ENCODE measurements at places on chromosomes 16 and 17.

DNA sequence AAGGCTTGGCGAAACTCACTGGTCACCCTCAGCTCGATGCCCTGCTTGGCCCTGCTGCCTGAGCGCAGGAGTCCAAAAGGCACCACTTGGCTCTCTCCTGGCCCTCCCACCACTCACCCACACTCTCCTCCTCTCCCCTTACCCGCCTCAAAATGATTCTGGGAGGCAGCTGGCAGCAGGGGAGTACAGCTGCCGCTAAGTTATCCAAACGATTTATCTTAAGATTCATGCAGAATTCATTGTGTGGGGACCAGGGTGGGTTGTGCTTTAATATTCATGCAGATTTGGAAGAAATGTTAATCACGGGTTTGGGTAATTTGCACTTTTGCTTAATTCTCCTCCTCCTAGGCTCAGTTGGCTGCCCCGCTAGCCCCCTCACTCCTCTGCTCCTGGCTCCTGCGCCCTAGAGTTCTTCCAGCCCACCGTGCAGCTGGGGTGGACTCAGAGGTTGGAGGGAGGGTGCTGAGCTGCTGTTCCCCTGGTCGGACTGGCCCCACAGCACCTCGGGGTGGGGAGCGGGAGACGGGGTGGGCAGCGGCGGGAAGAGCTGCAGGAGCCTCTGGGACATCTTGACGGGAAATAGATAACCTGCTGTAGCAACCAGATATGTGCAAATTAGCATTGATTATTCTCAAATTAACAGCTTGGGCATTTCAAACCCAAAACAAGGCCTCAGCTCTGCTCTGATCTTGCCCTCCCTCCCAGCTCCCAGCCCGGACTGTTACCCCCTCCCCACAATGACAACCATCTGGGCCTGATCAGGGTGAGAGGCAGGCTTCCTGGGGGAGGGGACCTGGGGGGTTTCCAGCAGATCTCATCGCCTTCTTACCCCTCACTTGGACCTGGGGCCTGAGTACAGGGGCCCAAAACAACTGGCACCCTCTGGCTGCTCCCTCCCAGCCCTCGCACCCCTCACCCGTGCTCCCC is 122.6 kb upstream of the RPL38 start:
- DNase-seq = no peak

GRCh38 chr17:50177983-50178834 is 12.4 kb downstream of the SGCA start:
- no peak for DNase-seq

DNA sequence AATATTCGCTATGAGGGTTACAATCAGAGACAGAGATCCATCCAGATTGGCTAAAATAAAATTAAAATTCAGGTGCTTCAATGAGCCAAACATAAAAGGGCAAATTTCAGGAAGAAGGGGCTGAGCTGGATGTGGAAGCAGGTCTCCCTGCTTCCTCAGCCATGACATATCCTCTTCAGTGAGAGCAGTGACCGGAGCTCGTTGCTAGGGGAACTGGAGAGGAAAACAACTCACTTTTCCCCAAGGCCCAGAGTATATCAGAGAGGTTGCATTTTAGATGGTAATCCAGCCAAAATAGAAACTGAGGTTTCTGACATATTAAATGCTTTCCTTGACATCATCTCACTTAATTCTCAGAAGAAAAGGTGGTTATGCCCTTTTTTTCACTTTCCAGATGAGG is 503.5 kb downstream of the HS3ST4 start:
- DNase-seq = no peak

DNA sequence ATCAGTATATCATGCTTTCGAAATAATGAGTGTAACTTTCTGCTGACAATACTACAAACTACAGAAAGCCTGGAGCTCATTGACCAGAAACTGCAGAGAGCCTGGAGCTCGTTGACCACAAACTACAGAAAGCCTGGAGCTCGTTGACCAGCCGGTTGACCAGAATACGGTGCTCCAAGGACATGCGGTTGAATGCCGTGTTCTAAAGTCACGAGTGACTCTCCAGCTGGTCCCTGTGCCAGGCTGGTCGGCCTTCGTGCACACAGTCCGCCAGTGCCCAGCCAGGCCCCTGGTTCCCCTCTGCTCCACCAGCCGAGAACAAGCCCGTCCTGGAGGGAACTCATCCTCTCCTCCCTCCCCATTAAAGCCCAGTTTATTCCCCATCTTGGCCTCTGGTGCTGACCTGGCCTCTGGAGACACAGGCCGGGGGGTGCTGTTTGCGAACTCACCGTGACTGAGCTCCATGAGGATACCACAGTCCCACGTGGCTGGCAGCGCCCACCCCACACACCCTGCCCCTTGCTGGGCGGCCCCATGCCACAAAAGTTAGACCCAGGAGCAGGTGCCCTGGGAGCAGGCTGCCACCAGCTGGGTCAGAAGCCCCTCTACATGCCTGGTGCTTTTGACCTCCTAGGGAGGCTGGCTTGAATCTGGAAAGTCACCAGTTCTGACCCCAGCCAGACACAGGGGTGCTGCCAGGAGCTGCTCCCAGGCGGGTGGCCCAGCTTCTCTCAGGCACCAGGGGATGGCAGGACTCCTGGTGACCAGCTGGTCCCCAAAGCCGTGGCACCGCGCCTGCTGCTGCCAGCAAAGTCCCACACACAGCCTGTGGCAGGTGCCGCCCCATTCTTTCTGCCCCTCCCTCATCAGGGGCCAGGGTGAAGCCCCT is 15.5 kb upstream of the CDH15 start:
- no peak for DNase-seq

DNA sequence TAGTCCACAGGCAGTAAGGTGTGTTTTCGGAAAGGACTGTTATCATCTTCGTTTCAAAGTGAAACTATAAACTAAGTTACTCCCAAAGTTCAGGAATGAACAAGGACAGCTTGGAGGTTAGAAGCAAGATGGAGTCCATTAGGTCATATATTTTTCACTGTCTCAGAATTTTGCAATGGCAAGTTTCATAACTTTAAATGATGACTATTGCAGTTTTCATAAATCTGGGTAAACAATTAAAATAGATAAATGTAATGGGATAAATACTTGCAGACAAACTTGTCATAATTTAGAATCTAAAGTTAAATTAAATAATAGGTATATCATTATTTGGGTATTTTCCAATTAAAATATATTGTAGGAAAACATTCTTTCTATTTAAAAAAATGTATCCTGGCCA is 14.7 kb upstream of the TRIM25 start:
- no peak for DNase-seq

DNA sequence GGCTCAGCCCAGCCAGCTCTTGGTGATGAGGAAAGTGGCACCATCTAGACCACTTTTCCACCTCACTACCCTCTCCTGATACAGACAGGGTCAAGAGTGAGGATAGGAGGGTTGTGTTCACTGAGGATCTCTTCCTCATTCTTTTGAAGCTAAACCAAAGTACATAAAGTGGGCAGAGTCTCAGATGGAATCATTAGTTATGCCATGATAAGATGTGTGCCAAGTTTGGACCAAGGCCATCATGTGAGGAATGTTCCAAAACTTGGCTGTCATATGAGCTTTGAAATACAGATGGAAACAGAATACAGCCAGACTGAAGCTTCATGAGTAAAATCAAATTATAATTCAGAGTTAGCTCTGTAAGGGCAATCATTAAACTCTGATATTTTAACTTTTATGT is 37.2 kb downstream of the ACSM1 start:
- no peak for DNase-seq

DNA sequence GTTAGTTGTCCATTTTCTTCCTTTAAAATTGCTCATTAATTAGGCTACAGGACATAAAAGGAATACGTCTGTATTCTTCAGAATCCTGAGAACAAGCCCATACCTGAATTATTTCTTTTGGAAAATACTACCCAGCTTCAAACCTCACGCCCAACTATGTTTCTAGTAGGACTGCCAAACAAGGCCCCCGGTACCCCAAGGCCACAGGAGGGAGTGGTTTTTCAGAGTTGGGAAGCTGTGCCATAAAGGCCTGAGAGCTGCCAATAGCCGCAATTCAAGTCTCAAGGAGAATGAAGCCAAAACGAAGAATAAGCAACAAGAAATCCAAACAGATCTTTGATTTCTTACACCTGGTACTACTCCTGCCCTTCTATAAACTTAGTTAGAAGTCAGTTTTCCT is 48.3 kb downstream of the UBE2G1 start:
- no peak for DNase-seq

- no peak for DNase-seq
Measured at GRCh38 chr16:75256059-75256571, 4.7 kb upstream of the BCAR1 start.

Data from natural killer cell (primary cell).